ENCODE measurements at places on chromosomes 7 and 10.

- DNase-seq, result no peak
Measured at GRCh38 chr7:126702242-126703016, 550.3 kb downstream of the GRM8 start.

GRCh38 chr7:43926798-43927123, 525 bp downstream of the UBE2D4 start:
- no peak for DNase-seq

- DNase-seq, result no peak
Measured at GRCh38 chr10:115063701-115064658, 29.2 kb upstream of the ATRNL1 start.

GRCh38 chr10:70694418-70695141, 22.3 kb downstream of the ADAMTS14 start:
- DNase-seq, result no peak

DNA sequence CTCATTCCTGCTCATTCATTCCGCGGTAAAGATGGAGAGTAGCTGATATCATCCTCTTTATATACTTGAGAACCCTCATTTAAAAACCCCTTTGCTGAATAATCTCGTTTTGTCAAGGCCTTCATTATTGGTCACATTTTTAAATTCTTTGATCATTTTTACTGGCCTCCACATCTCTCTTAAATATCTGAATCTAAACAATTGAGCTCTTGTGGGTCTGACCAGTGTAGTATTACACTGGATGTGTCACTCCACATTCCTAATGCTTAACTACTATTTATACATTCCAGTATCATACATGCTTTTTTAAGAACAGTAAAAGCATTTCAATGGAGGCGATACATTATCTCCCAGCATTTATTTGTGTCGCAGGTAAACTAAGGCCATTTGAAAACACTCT, 12.6 kb upstream of the PRPS1L1 start:
- DNase-seq, result no peak

DNA sequence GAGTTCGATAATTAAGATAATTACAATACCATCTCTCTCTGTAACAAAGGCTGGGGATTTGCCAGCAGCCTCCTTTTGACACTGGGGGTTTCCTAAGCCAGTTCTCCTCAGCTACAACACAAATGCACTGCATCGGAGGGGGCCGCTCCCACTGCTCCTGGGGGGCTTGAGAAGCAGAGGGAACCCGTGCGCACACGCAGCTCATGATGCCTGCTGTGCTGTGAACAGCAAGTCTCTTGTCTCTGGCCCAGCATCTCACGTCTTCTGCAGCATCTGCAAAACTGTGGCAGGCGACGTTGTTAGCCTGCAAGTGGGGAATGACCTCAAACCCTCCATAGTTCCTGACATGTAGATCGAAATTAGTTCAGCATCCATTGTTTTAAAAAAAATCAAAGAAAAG, 5.5 kb downstream of the VIPR2 start:
- no peak for DNase-seq

DNA sequence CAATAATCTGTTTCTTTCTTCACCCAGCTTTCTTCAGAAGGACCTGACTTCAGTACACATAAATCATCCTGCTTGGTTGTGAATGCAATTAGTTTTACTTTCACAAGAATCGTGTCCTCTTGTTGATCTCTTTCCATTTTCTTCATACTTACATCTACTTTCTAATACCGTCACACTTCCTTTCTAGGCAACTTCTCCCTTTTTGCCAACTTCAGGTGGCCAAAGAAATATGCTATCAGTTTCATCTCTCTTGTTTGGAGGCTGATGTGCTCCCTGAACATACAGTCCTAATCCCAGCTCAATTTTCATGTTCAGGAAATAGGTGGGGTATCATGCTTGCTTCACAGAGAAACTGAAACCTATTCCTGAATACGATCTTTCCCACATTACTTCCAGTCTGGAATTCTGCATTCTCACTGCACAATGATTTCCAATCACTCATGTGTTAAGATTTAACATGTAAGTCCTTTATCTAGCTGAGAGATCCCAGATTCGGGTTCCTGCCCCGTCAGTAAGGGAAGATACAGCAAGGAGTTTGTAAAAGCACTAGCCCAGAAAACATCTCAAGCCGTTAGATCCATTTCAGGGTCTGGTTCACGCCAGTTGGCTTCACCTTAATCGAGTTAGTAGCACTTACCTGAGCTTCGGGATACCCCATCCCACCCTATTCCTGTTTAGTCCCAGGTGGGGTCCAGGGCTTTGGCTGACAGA, 994 bp downstream of the SLC25A28 start:
- peak; percentile 35 for DNase-seq

- no peak for DNase-seq
Measured at GRCh38 chr7:48171202-48171601, at the start of gene ABCA13. Gene ABCA13 (plus strand): TSS chr7:48171458. CDS start chr7:48171484, 26 bp downstream.

- DNase-seq, result peak; percentile 3
Measured at GRCh38 chr10:4028027-4028471, 243.0 kb upstream of the KLF6 start.

GRCh38 chr7:81264116-81264515, 345.3 kb upstream of the SEMA3C start:
- DNase-seq, result no peak

- no peak for DNase-seq
Measured at GRCh38 chr7:87316097-87316700, 29.3 kb upstream of the CROT start.

DNA sequence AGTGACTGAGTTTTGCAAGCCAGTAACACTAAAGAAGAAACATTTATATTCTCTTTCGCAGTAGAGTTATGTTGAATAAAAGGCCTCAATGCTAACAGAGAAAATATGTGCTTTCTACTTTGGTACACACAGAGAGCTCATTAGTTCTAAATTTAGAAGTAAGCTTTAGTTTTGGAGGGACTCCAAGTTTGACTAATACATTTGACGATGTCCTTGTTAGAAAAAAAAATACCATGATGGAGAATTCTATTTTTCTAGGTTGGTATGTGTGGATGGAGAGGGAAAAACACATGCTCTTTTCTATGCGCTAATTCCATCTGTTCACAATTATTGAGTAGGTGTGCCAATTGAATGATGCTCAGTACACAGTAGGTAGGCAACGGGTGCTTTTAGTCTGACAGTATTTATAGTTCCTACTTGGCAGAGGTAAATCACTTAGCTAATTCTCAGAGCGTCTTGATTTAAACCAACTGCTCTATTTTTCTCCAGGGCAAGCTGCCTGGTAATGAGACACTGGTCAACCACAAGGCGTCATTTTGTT, 327.2 kb upstream of the AKR1E2 start:
- DNase-seq, result no peak

- no peak for DNase-seq
Measured at GRCh38 chr10:111018021-111018420, 58.8 kb upstream of the ADRA2A start.

- DNase-seq, result no peak
Measured at GRCh38 chr7:24432677-24433076, 140.6 kb upstream of the PALS2 start.

DNA sequence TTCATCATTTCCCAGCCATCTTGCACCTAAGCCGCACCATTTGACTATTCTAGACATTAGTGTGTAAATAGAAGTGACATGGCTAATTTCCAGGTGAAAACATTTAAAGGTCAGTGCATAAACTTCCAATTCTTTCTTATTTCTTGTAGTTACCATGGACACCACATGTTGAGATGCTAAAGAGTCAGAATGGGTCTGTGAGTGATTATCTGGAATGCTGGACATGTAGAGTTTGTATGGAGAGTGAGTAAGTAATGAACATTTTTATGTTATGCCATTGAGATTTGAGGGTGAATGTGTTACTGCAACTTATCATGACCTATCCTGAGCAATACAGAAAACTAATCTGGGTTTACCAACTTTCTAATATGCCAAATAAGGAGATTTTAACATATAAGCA, 60.4 kb downstream of the MEOX2 start:
- no peak for DNase-seq

DNA sequence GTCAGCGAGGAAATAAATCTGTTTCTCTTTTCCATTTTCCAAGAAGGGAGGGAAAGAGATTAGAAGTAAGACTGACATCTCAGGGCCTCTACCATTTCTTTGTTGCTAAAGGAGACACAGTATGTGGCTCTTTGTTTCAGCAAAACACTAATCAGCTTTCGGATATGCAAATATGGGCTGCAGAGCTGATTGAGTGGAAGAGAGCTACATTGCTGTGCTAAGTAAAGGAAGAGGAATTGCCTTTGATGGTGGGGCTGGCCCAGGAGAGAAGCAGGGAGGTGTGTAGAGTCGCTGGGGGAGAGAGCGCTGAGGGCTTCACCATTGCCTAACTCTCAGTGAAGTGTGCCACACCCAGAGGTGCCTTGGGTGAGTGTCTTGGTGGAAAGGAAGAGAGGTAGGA, 284.8 kb downstream of the SDK1 start:
- DNase-seq, result no peak

GRCh38 chr10:110735620-110736027, 91.5 kb downstream of the RBM20 start:
- DNase-seq, result no peak

DNA sequence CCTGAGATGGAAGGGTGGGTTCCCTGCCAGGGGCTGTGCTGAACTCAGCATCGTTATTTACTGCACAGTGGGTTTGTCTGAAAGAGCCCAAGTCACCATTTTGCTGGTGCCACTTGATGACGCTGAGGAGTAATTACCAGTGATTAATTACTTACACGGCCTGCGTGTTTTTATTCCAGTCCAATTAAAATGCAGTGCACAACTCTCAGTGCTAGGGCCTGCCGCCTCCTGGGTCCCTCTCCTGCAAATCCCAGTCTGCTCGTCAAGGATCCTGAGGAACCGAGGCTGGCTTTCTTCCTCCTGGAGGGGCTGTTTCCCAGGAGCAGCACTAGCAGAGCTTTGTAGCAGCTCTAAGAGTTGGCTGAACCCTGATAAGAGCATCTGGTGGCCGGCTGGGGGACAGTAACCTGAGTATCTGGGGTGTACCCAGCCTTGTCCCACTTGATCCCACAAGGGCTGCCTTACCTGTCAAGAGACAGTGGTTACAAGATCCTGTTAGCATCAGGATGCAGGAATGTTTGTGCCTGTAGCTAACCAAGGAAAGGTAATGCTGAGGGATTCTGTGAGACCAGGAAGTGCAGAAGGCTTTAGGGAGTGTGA, 45.1 kb upstream of the LRRC4 start:
- no peak for DNase-seq

DNA sequence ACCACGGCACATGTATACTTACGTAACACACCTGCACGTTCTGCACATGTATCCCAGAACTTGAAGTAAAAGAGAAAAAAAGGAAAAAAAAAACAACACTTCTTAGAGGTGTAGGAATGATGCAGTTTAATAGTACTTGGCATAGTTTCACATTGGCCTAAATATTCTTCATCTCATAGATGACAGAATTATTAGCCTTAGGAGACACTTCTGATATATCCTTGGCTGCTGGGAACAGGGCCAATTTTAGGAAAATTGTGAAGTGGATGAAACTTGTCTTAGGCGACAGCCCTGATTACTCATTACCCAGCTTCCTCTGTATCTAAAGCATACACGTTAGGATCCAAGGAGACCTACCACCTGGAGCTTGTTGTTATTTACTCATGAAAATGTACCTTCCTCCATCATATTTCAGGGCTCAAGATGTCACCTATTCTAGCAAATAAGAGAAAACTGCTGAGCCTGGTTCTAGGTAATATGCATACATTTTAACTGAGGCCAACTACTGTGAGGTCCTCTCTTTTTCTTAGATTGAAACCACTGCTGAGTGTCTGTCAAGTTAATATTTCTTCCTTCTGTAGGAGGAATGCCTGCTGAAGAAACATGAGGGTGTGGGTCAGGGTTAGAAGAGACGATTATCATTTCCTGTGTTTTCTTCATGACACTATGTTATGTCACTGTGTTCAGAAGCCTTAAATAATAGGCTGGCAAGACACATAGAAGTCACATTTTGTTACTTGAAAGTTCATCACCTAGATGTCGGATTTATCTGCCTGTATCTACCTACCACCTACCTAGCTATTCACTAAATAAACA, 44.3 kb downstream of the CPED1 start:
- no peak for DNase-seq

DNA sequence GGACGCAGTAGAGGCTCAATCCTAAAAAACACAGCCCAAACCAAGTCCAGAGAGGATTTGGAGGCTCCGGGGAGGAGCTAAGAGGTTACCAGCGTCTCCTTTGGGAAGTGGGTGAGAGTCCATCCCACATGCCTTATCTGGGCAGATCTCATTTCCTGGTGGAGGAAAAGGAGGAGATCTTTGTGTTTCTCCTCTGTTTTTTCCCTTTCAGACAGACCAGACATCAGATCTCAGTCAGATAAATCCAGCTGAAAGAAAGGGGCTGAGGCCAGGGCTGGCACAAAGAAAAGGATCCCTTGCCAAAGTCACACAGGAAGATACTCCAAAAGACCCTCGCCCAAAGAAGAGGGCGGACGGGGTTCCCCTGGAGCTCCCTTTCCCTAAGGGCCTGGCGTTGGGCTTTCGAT, 58.3 kb upstream of the COMTD1 start:
- DNase-seq, result no peak

DNA sequence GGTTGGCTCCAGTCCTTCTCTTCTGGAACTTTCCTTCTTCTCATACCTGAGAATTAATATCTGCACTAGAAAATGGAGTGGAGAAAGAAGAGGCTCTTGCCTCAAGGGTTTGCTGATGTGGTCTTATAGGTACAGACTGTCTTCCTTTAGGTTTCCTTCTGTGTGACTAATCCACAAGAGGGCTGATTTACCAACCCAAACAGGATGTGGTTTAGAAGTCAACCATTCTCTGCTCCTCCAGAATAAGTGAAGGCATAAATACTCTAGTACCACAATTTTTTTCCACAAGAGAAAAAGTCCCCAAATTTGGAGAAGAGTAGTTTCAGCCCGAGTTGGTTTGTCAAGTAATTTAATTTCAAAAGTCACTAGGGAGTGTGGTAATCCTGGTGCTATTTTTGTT, 85.8 kb downstream of the NRP1 start:
- DNase-seq, result peak; percentile 72

DNA sequence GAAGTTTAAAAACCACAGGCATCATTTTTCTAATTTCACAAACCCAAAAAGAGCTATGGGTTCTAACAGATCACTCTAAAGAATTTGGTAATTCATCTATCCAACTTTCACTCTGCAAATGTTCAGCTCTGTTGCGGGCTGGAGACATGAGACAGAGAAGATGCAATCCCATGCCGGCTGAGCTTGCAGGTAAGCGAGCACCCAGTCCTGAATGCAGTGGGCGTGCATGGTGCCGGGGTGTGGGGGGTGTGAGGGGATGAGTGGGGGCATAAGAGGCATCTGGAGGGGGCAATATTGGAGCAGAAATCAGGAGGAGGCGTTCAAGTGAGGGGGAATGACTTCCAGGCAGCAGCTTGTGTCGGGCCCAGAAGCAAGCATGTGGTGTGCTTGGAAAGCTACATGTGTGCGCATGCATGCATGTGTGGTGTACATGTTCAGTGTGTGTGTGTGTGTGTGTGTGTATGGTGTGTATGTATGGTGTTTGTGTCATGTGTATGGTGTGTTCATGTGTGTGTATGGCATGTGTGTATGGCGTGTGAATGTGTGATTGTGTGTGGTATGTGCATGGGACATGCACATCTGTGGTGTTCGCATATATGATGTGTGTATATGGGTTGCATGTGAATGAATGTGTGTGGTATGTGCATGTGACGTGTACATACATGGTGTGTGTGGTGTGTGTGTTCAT, 172.9 kb downstream of the PRKCQ start:
- no peak for DNase-seq

Data from activated CD4-positive, alpha-beta T cell treated with anti-CD3 and anti-CD28 coated beads, Interleukin-2, Interleukin-6, amounts not matched to agents 100 ng/mL and 50 ng/mL, durations not matched to agents 16 hours and 8 hours (primary cell).